Esophagus squamous epithelium (tissue), 5 donors: ENCODE measurements at places on chromosomes 16 and 17.

GRCh38 chr16:86537486-86537885 is 17.5 kb downstream of the MTHFSD start:
- no peak for DNase-seq

GRCh38 chr17:21288571-21289017 is 4.1 kb downstream of the MAP2K3 start:
- DNase-seq, result no peak

DNA sequence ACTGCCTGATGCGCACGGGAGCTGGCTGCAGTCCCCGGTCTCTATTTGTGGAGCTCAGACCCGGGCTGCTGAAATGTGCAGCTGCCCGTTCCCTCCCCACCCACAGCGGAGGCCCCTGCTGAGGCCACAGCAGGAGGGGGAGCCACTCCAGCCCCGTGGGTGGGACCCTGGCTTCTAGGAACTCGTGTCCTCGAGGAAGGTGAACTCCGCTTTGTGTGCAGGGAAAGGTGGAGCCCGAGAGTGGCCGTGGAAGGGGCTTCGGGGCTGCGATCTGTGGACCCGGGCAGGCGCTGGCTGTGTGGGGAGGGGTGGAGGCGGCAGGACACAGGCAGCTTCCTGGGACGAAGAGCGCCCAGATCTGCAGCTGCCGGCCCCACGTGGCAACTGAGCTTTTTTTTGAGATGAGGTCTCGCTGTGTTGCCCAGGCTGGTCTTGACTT is 2.9 kb downstream of the CCDC154 start:
- DNase-seq, result no peak

DNA sequence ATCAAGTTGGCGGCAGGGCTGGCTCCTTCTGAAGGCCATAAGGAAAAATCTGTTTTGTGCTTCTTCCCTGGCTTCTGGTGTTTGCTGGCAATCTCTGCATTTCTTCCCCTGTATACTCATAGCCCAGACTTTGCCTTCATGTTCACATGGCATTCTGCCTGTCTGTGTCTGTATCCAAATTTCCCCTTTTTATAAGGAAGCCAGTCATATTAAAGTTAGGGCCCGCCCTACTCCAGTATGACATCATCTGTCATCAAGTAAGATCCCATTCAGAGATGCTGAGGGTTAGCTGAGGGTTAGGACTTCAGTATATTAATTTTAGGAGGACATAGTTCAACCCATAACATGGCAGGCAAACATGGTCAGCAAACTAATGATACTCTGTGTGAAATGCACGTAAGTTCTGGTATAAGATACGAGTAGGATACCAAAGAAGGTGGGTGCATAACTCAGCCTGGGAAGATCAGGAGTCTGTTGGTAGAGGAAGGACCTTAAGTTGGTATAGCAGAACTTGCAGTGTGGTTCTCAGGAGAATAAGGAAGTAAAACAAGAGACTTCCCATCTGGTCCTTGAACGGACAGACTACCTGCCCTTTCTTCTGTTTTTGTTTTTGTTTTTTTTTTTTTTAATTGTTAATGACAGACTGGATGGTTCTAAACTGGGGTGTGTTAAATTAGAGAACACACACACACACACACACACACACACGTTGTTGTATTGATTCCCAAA is 13.9 kb downstream of the MAP2K6 start:
- no peak for DNase-seq

GRCh38 chr16:86320237-86320595 is 190.1 kb upstream of the FOXF1 start:
- DNase-seq, result no peak
